ENCODE measurements at places on chromosomes 5 and 9.

- no peak for DNase-seq
Observed at GRCh38 chr9:101691657-101692056, 46.8 kb downstream of the GRIN3A start.

GRCh38 chr5:178644826-178645545 lies 18.1 kb upstream of the CLK4 start:
- no peak for DNase-seq

DNA sequence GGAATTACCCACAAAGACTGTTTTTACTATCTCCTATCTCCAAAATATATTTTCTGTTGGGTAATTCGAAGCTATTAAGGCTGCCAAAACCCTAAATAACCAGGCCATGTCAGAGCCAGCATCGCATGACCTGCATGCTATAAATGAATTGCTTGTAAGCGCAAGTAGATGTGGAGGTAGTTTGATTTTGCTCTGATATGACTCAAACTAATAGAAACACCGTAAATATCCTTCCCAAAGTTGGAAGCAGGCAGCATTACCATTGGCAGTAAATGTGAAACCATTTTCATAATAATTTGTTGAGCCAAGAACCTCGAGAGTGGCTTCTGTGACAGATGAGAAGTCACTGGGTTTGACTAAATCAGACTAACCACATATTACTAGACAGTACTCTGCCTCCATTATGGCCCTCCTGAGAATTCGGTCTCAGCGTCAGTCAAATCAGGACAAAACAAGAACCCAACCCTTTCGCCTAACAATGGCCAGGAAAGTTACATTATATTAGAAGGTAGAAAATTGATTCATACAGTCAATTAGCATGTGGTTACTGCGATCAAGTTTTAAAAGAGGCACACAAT lies 289.8 kb downstream of the SPOCK1 start:
- no peak for DNase-seq

- no peak for DNase-seq
Observed at GRCh38 chr5:15819617-15820016, 319.6 kb downstream of the FBXL7 start.

DNA sequence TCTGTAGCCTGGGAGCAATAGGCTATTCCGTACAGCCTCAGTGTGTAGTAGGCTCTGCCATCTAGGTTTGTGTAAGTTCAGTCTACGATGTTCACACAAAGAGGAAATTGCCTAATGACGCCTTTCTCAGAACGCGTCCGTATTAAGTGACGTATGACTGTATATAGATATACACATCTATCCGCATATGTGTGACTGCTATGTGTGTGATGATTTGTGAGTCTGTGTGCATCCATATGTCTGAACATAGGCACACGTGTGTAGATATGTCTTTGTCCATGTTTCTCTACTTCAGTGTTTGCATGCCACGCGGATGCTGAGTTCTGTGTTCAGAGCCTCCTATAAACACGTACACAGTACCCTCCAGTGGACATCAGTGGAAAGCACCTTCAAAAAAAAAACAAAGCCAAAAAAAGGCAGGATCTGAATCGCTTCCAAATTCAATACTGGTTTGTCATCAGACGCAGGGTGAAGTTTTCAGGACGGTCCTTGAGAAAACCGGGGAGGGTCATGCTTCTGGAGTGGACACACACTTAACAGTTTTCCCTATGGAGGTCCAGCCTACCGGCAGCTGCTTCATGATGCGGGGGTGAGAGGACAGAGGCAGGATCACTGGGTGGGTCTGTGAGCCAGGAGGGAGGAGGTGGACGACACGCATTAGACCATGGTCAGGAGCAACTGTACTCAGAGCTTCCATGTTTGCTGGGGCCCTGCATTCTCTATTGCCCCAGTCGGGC lies 29.5 kb upstream of the ALDH1B1 start:
- DNase-seq: peak; percentile 53

DNA sequence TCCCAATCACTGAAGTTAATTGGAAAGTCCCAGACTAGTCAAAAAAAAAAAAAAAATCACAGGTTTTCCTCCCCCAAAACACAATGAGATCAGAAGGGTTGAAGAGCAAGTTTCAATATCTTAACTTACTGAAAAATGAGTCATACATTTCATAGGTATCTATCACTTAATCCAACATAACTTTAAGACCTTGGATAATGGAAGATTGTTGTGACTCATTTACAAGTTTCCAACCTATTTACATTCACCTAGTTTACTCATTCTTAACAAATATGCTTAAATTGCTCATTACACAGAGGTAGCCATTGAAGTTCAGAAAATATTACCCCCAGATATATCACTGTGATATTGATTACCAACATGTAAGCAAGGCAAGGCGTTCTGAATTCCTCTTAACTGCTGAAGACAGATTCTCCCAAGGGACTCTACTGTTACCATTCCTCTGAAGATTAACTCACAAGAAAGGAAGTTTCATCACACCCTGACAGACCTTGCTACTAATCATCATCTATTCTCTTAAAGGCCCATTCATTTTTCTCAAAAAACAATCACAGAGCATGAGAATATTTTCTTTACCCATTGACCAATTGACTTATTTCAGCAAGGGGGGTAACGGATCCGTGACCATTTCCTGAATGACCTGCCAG lies 563.8 kb downstream of the TLE1 start:
- no peak for DNase-seq

GRCh38 chr9:74497748-74498620 lies 849 bp downstream of the RORB start:
- DNase-seq: peak; percentile 41
